HepG2 (cell line): ENCODE measurements at places on chromosomes 6 and 20. TPM values are rescaled to one million over a fixed set of nuclear protein-coding genes. Genes with fewer than 3 reads are reported as not detected.

Gene MROH8
- 5.5 and 6.1 TPM in 2 replicates for total RNA-seq

Gene BACH2
- total RNA-seq = not detected in 2 replicates

Gene C4B
- 67.2 and 167 TPM in 2 replicates for total RNA-seq

Gene CST5
- not detected in 2 replicates for total RNA-seq

Gene CGA
- total RNA-seq = not detected in 2 replicates

Gene CDSN
- total RNA-seq = not detected in 2 replicates

Gene ZNF512B
- 22.0 and 30.6 TPM in 2 replicates for total RNA-seq

GRCh38 chr6:161479376-161479775 lies 205.5 kb upstream of the AGPAT4 start:
- no peak overlapping the region for H3K27ac ChIP-seq
- H3K27me3 ChIP-seq = peaks cover 6% of the 10 kb centered on the region; the same call in 1 of the 3 replicates
- no peak for DNase-seq

- no peaks in the 10 kb centered on the region for H3K27me3 ChIP-seq
- peaks cover 35% of the 10 kb centered on the region for H3K4me1 ChIP-seq
- no peaks in the 10 kb centered on the region for H3K36me3 ChIP-seq
- DNase-seq = peak; percentile 71
- no peak overlapping the region for H3K27ac ChIP-seq
These were observed 28.8 kb upstream of the DDR1 start for GRCh38 chr6:30855429-30856075.

DNA sequence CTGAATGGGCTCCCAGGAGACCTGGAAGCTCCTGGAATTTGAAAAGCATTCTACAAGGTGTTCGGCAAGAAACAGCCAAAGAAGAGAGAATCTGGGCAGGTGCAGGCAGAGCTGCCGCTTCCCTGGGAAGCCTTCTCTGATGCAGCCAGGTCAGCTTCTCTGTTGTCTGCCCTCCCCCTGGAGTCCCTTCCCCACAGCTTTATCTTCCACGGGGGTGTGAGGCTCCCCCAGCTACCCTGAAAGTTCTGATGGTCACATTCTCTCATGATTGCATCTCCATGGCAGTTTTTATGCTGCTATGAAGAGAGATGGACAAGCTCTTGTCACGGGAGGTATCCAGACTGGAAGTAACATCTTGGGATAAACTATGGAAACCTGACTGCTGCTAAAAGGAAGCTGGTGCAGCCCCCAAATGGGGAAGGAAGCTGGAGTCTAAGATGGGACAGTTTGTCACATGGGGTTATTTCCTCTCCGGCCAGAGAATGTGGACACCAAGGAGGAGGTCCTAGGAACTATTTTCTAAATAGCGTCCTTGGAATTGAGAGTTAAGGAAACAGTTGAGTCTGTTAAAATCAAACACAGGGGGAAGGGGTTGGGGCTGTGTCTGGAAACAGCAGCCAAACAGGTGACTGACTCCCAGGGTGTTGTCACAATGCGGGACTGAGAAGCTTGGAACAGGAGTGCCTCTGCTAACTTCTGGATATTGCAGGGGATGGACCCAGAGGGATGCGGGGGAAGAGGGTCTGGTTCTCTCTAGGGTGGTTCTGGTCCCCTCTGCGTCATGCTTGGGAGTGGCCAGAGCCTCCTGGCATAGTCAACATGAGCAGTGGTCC lies 91.1 kb downstream of the ASXL1 start:
- H3K36me3 ChIP-seq = peaks cover 98% of the 10 kb centered on the region
- no peak overlapping the region for H3K27ac ChIP-seq
- no peaks in the 10 kb centered on the region for H3K27me3 ChIP-seq
- H3K4me3 ChIP-seq = no peak overlapping the region

GRCh38 chr6:92566632-92567031 lies 852.7 kb downstream of the EPHA7 start:
- no peaks in the 10 kb centered on the region for H3K4me1 ChIP-seq
- H3K4me3 ChIP-seq = no peak overlapping the region
- no peak overlapping the region for H3K27ac ChIP-seq
- no peaks in the 10 kb centered on the region for H3K27me3 ChIP-seq
- DNase-seq = no peak
- no peaks in the 10 kb centered on the region for H3K36me3 ChIP-seq

- no peaks in the 10 kb centered on the region for H3K36me3 ChIP-seq
- H3K4me3 ChIP-seq = peak overlapping the region; percentile 14; the same call in 1 of the 2 replicates
- no peaks in the 10 kb centered on the region for H3K27me3 ChIP-seq
- peak overlapping the region; percentile 62 for H3K27ac ChIP-seq
- peaks cover 89% of the 10 kb centered on the region for H3K4me1 ChIP-seq
These were observed 161.6 kb upstream of the TNFAIP3 start for GRCh38 chr6:137705160-137706082.

DNA sequence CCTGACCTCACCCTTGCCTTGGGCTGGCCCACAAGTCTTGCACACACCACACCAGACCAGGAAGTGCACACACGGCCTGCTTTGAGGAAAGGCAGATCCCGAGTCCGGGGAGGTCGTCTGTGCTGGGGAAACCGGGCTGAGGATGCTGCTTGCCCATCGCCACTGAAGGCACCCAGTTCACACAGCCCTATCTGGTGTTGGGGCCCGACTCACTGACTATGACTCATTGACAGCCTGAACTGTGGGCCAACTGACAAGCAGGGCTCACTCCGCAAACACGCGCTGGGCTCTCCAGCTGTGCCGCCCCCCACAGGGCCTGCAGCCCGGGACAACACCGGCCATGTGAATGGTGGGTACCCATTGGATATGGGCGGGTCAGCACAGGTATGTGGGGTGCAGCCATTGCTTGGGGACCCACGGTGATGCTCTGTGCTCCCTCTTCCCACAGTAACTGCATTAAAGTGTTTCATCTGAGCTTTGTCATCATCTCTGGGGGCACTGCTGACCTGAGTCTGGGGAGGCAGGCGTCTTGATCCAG lies 1.6 kb downstream of the SAMD10 start:
- peak overlapping the region; percentile 82; the same call in 1 of the 2 replicates for H3K4me3 ChIP-seq
- H3K36me3 ChIP-seq = peaks cover 5% of the 10 kb centered on the region; the same call in 2 of the 3 replicates
- no peaks in the 10 kb centered on the region; the same call in 2 of the 3 replicates for H3K27me3 ChIP-seq
- peak; percentile 87 for DNase-seq
- peaks cover 45% of the 10 kb centered on the region for H3K4me1 ChIP-seq

- peak overlapping the region; percentile 62 for H3K4me3 ChIP-seq
- peaks cover 46% of the 10 kb centered on the region for H3K4me1 ChIP-seq
- peaks cover 60% of the 10 kb centered on the region for H3K27me3 ChIP-seq
- H3K36me3 ChIP-seq = no peaks in the 10 kb centered on the region
These were observed 646 bp downstream of the HEY2 start for GRCh38 chr6:125749865-125750691.

GRCh38 chr6:77106992-77107391 lies 356.3 kb downstream of the HTR1B start:
- no peak for DNase-seq
- no peak overlapping the region for H3K4me3 ChIP-seq
- H3K36me3 ChIP-seq = no peaks in the 10 kb centered on the region

- no peaks in the 10 kb centered on the region for H3K27me3 ChIP-seq
- H3K36me3 ChIP-seq = no peaks in the 10 kb centered on the region
- H3K27ac ChIP-seq = no peak overlapping the region
- no peak overlapping the region for H3K4me3 ChIP-seq
- DNase-seq = no peak
- H3K4me1 ChIP-seq = peaks cover 58% of the 10 kb centered on the region
These were observed 55.3 kb downstream of the ERMARD start for GRCh38 chr6:169806701-169807100.

DNA sequence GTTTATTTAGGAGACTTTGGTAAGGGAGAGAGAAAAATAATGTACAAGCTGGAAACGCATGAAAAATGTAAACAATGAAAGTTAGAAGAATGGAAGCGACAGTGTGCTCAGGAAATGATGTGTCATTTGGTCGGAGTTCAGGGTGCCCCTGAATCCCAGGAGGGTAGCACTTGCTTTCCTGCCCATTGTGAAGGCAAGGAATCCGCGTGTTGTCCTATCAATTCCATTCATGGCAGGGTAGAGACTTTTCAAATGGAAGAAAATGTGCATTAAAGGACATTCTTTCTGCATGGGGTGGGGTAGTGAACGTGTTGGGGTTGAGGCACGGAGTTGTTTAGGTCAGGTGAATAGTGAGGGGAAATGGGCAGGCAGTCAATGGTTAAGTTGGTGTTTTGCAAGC lies 33.7 kb downstream of the GCNT2 start:
- no peaks in the 10 kb centered on the region for H3K4me1 ChIP-seq
- H3K27ac ChIP-seq = no peak overlapping the region
- no peak overlapping the region for H3K4me3 ChIP-seq
- peaks cover 27% of the 10 kb centered on the region; the same call in 2 of the 3 replicates for H3K36me3 ChIP-seq
- no peaks in the 10 kb centered on the region for H3K27me3 ChIP-seq

DNA sequence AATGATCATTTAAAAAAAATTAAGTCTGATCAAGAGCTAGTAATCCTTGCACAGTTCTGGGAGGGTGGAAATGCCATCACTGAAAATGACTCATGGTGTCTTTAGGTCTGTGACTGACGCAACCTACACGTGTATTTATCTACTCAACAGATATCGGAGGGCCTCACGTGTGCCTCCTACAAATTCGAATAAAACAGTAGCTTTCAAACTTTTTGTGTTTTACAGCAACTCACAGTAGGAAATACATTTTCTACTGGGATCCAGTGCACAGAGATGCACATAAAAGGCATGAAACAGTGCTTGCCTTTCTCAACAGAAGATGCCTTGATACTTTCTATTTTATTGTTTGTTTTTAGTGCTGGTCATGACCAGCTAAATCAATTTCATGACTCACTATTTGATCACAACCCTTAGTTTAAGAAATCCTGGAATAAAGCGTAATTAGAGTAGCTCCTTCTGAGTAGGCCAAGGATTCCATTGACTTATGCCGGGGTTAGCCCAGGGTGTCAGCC lies 210.0 kb upstream of the SNX9 start:
- peaks cover 37% of the 10 kb centered on the region for H3K4me1 ChIP-seq
- no peak overlapping the region for H3K27ac ChIP-seq
- DNase-seq = peak; percentile 63
- H3K4me3 ChIP-seq = no peak overlapping the region
- no peaks in the 10 kb centered on the region for H3K27me3 ChIP-seq
- no peaks in the 10 kb centered on the region for H3K36me3 ChIP-seq

DNA sequence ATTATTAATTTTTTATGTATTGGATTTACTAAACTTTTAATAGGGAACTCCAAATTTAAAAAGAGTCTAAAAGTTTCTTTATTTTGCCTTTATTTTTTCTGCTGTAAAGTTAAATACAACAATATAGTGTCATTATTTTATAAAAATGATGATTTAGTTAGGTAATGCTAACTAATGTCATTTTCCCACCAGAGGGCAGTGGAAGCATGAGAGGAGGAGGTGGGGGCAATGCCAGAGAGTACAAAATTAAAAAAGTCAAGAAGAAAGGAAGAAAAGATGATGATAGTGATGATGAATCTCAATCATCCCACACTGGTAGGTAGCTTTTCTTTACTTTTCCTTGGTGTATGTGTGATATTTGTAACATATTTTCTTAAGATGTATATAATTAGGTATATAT lies 20.2 kb upstream of the FHL5 start:
- no peaks in the 10 kb centered on the region for H3K4me1 ChIP-seq
- peaks cover 5% of the 10 kb centered on the region for H3K36me3 ChIP-seq
- DNase-seq = no peak
- no peak overlapping the region for H3K27ac ChIP-seq
- no peaks in the 10 kb centered on the region for H3K27me3 ChIP-seq
- no peak overlapping the region for H3K4me3 ChIP-seq

- no peak overlapping the region for H3K4me3 ChIP-seq
- H3K27me3 ChIP-seq = peaks cover 14% of the 10 kb centered on the region
- no peak for DNase-seq
- H3K36me3 ChIP-seq = no peaks in the 10 kb centered on the region
- no peak overlapping the region for H3K27ac ChIP-seq
These were observed 23.3 kb upstream of the MYT1 start for GRCh38 chr20:64140956-64141355.

GRCh38 chr20:14948416-14948815 lies 611.0 kb upstream of the FLRT3 start:
- no peak overlapping the region for H3K4me3 ChIP-seq
- no peak overlapping the region for H3K27ac ChIP-seq
- peak; percentile 34 for DNase-seq
- no peaks in the 10 kb centered on the region; the same call in 2 of the 3 replicates for H3K27me3 ChIP-seq
- no peaks in the 10 kb centered on the region for H3K36me3 ChIP-seq
